ENCODE measurements at places on chromosomes 12 and 14.

- DNase-seq, result no peak
Measured at GRCh38 chr12:40634517-40635131, 57.6 kb upstream of the CNTN1 start.

DNA sequence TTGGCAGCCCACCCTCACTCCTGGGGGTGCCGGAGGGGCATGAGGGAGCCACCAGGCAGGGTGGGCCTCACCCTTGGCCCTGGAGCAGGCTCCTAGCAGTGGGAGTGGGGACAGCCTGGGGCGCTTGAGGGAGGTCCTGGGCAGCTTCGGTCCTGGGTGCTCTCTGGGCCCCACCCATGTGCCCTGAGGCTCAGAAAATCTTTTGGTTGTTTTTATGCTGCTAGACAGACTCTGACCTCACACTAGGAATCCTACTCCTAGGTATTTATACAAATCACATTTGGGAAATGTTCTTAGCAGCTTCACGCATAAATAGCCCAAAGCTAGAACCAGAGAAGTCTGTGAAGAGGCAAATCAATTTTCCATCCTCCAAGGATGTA, 10.9 kb upstream of the ULK1 start:
- no peak for DNase-seq

DNA sequence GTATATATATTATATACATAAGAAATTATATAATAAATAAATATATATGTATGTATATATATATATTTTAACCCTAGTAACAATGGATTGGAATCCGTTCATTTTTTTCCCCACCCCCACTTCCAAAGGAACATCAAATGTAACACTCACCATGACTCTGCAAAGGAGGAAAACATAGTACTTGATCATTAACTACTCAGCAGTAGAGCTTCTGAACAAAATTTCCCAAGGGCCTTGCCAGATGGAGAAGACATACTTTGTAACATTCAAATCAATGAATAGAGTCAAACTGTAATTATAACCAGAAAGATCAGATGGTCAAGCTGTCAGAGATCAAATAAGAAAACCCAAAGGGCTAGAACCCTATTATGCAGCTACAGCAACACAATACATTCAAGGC, 126.0 kb upstream of the CNTN1 start:
- no peak for DNase-seq

- DNase-seq, result no peak
Measured at GRCh38 chr14:42001431-42001830, 394.8 kb downstream of the LRFN5 start.

- DNase-seq, result peak; percentile 82
Measured at GRCh38 chr12:46450279-46450748, 77.7 kb upstream of the SLC38A2 start.

GRCh38 chr14:98999901-99000300, 272.1 kb downstream of the BCL11B start:
- DNase-seq, result no peak

DNA sequence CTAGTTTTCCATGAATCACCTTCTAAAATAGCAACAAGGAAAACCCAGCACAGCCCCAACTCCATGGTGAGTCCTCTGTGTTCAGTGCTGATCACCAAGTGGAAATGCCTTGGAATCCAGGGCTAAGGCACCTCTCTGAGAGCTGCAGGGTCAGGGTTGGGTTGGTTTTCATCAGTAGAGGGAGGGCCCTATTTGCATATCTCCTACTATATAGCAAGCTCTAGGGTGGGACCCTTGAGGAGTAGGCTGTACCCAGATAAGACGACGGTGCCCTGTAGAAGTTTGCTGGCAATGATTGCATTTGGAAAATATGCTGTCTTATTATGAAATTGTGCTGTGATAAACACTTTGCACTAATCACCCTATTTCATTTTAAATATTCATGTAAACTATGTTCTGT, 1011.8 kb downstream of the TMEM121 start:
- no peak for DNase-seq

- DNase-seq, result no peak
Measured at GRCh38 chr12:105206686-105207374, 29.1 kb downstream of the APPL2 start.

DNA sequence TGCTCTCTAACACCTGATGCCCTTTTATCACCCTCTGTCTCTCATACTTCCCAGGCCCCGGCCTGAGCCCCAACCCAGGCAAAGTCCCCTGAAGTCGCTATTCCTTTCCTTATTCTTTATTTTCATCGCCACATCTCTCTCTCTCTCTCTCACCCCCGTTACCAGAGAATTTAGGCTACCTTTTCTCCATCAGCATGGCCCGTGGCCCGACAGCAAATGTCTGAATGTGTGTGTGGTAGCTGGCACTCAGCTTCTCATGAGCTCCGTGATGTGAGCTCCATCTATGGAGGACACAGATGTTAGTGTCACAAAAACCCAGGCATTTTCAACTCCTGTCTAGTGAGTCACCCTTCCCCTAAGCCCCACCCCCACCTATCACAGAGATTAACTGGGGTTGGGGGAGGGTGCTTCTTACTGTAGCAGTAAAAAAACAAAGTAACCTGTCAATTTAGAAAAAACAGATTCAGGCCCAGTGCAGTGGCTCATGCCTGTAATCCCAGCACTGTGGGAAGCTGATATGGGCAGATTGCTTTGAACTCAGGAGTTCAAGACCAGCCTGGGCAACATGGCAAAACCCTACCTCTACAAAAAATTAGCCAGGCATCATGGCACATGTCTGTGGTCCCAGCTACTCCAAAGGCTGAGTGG, 53.8 kb downstream of the VCPKMT start:
- DNase-seq, result no peak

DNA sequence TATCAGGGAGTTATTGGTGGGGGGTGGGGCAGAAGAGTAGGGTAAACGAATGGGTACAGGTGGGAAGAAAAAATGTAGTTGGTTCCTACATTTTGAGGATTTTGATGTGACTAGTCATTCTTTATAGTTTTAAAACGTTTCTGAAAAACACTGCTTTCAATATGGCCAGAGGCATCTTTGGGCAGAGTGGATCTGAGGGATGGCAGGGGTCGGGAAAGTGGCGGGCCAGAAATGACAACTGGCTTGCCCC, 527 bp upstream of the ATP23 start:
- DNase-seq, result no peak

- DNase-seq, result no peak
Measured at GRCh38 chr12:90028635-90029051, 320.0 kb upstream of the ATP2B1 start.

- no peak for DNase-seq
Measured at GRCh38 chr12:52847335-52848102, 1.3 kb downstream of the KRT78 start.

GRCh38 chr12:28955491-28955890, 193.6 kb upstream of the FAR2 start:
- no peak for DNase-seq

Data from heart left ventricle (tissue), 16 donors.